ENCODE measurements at places on chromosomes 2 and 18. TPM values are rescaled to one million over a fixed set of nuclear protein-coding genes. Genes with fewer than 3 reads are reported as not detected.

Gene TSGA10
- 11.0 TPM for total RNA-seq

Gene EIF2B4
- 40.3 TPM for total RNA-seq

Gene LYG2
- total RNA-seq, result not detected

Gene MEP1B
- total RNA-seq, result not detected

Gene CPO
- total RNA-seq, result not detected

Gene MIB1
- total RNA-seq, result 28.4 TPM

Gene ZC3H8
- 24.0 TPM for total RNA-seq

Gene GNLY
- total RNA-seq, result 10.0 TPM

Gene RAB17
- total RNA-seq, result 1.2 TPM

Gene COBLL1
- 108 TPM for total RNA-seq

Gene IL1B
- not detected for total RNA-seq

Gene DUSP2
- 2.6 TPM for total RNA-seq

Gene SPIRE1
- total RNA-seq, result 32.8 TPM

Gene PIK3C3
- 46.2 TPM for total RNA-seq

Gene VWC2L
- total RNA-seq, result not detected

Gene EFR3B
- total RNA-seq, result 2.0 TPM

Gene NEU4
- not detected for total RNA-seq
